HFFc6 (cell line): ENCODE measurements at places on chromosomes 2 and 18.
A peak's percentile ranks its signal among the peaks of the same experiment; 100 is the strongest.

DNA sequence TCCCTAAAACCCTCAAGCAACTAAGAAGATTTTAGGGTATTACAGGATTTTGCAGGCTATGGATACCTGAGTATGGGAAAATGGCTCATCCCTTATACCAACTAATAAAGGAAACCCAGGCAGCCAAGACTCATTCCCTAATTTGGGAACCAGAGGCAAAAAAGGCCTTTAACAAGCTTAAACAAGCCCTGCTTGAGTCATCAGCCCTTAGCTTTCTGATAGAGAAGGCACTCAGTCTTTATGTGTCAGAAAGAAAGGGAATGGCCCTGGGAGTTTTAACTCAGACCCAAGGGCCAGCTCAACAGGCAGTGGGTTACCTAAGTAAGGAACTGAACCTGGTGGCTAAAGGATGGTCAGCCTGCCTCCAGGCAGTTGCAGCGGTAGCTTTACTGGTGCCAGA, 96.9 kb upstream of the RMP24 start:
- peaks cover 9% of the 10 kb centered on the region for H3K27me3 ChIP-seq
- no peaks in the 10 kb centered on the region for H3K36me3 ChIP-seq
- H3K27ac ChIP-seq: no peak overlapping the region
- peak; percentile 19 for DNase-seq
- H3K4me3 ChIP-seq: no peak overlapping the region

DNA sequence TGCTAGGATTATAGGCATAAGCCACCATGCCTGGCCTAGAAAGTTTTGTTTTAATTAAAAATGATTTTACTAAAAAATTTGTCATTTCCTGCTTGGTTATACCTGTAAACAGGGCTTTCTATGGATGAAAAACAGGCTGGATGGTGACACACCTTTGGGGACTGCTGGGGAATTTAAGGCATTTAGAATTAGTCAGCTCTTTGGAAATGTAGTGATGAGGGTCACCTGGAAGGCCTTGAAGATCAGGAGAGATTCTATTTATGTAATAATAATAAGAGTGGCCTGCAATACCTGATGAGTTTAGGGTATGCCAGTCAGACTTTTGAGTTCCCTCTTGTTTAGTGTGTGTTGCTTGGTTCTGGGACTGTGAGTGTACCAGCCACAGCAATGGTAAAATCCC, 51.1 kb downstream of the RALBP1 start:
- H3K36me3 ChIP-seq: peaks cover 80% of the 10 kb centered on the region
- H3K27me3 ChIP-seq: no peaks in the 10 kb centered on the region
- no peak for DNase-seq
- no peak overlapping the region for H3K27ac ChIP-seq
- no peak overlapping the region for H3K4me3 ChIP-seq
- peaks cover 18% of the 10 kb centered on the region for H3K4me1 ChIP-seq

DNA sequence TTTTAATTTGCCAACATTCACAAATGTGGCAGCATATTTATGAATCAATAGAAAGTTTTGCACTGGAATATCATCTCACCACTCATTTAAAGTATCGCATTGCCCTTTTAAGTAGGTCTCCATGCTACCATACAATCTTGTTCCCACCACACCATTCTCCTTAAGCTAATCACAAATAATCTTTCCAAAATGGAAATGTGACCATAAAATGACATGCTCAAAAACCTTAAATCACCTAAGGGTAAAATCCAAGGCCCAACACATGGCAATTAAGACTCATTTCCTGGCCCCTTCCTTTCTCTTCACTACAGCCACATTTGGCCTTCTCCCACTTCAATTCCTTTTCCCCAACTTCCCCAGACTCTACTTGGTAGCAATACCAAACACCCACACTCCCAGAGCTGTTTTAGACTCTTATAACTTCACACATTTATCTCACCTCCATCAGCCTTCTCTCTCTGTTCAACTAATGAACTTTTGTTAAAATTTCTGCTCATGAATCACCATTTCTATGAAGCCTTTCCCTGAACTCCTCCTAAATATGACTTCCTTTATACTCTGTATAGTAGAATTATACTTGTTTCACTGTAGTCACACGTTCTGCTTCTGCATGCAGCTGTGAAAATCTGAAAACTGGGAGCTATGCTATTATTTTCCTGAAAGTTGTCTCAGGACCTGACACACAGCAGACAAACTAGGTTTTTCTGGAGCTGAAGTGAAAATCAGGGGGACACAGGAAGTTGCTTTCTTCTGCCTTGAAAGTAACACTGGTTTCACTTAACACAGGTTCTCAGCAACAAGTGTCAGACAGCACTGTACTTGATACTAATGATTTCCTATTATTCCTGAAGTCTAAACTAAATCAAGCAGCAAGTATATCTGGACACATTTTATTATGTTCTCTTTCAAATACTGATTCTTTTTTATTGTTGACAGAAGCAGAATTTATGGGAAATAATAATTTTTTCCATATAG, 303.9 kb downstream of the ZEB2 start:
- DNase-seq: no peak
- peak overlapping the region; percentile 11; the same call in 1 of the 2 replicates for H3K27ac ChIP-seq
- no peaks in the 10 kb centered on the region for H3K36me3 ChIP-seq
- H3K4me1 ChIP-seq: peaks cover 20% of the 10 kb centered on the region
- H3K27me3 ChIP-seq: no peaks in the 10 kb centered on the region
- no peak overlapping the region for H3K4me3 ChIP-seq

- H3K4me3 ChIP-seq: no peak overlapping the region
- H3K27ac ChIP-seq: no peak overlapping the region
- no peak for DNase-seq
These were observed 21.4 kb upstream of the GREB1 start for GRCh38 chr2:11512431-11512830.

DNA sequence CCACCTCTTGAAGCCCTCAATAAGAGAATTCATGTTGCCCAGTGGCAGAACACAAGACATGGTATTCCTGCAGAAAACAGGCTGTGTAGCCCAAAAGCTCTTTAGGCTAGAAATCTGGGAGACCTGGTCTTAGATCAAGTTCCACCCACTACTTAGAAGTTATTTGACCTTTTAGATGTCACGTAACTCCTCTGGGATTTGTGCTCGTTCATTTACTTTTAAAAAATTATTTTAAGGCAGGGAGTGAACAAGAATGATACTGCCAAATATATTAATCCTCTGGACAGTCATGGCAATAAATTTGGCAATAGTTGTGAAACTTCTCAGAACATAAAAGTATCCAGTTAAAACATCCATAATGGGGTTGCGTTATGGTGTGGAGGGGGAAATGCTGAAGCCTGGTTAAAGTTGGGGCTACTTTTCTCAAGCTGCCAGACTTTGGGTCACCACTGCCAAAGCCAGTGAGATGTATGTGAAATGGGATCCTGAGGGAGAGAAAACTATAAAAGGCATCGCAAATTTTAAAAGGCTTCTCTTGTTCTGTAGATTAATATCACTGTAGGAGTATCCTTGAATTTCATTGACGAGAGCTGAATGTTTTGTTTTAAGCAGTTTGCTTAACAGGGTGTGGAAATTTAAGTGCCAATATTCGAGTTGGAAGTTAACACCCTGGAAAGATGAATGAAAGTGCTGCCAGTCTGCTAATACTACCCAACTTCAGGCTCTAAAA, 15.8 kb downstream of the DAPL1 start:
- H3K36me3 ChIP-seq: no peaks in the 10 kb centered on the region
- no peaks in the 10 kb centered on the region for H3K4me1 ChIP-seq
- H3K4me3 ChIP-seq: no peak overlapping the region
- no peak for DNase-seq
- peaks cover 42% of the 10 kb centered on the region for H3K27me3 ChIP-seq

DNA sequence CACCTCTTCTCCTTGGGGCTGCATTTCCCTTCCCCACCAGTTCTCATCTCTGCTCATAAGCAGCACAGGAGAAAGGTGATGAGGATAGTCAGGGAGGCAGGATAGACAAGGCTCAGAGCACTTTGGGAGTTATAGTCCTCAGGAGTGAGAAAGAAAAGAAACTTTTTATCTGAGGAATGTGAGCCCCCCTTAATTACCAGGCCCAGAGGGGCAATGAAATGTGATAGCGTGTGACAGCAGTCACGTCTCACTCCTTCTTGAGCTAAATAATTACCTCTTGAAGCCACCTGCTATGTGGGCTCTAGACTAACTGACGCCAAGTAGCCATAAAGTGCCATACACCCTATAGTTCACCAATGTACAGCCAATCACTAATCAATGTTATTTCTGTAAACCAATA, 105.8 kb downstream of the SPP2 start:
- no peak overlapping the region for H3K4me3 ChIP-seq
- peaks cover 19% of the 10 kb centered on the region for H3K36me3 ChIP-seq
- H3K4me1 ChIP-seq: peaks cover 8% of the 10 kb centered on the region
- no peak overlapping the region for H3K27ac ChIP-seq
- DNase-seq: no peak
- H3K27me3 ChIP-seq: peaks cover 10% of the 10 kb centered on the region

DNA sequence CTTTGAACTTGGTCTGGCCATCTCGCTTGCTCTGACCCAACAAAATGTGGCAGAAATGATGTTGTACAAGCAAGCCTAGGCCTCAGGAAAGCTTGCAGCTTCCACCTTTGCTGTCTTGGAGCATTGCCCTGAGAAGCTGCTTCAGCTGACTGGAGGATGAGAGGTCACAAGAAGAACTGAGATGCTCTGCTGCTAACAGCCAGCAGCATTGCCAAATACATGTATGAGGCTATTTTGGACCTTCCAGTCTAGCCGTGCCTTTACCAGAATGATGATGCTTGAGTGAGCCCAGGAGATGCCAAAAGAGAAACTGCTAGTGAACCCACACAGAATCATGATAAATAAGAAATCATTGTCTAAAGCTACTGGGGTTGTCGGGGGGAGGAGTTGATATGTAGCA, 13.2 kb upstream of the ITGAV start:
- H3K27me3 ChIP-seq: no peaks in the 10 kb centered on the region; the same call in 1 of the 2 replicates
- H3K4me1 ChIP-seq: peaks cover 27% of the 10 kb centered on the region
- H3K4me3 ChIP-seq: no peak overlapping the region
- H3K27ac ChIP-seq: no peak overlapping the region; the same call in 1 of the 2 replicates

DNA sequence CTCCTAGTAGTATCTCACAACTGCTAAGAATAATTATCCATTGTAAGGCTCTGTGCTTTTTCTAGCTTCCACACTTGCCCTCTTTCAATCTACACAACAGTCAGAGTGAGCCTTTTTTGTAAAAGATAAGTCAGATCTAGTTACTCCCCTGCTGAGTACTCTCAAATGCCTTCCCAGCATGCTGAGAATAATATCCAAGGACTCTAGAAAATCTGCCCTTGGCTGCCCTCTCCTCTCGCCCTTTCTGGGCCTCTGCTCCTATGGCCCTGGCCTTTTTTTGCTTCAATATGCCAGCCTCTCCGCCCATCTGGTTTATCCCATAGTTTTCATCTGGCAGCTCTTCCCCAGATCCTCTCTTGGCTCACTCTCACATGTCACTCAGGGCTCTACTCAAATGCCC, 455.9 kb upstream of the UBE2E3 start:
- H3K27ac ChIP-seq: peak overlapping the region; percentile 96
- peaks cover 56% of the 10 kb centered on the region for H3K4me1 ChIP-seq
- H3K4me3 ChIP-seq: peak overlapping the region; percentile 76
- peaks cover 9% of the 10 kb centered on the region for H3K36me3 ChIP-seq

- peaks cover 51% of the 10 kb centered on the region for H3K4me1 ChIP-seq
- H3K27me3 ChIP-seq: peaks cover 5% of the 10 kb centered on the region; the same call in 1 of the 2 replicates
- peak; percentile 65 for DNase-seq
- H3K27ac ChIP-seq: peak overlapping the region; percentile 80
These were observed 402.0 kb downstream of the ALK start for GRCh38 chr2:29519338-29519925.

GRCh38 chr2:953975-954686, 3.5 kb downstream of the SNTG2 start:
- H3K4me3 ChIP-seq: no peak overlapping the region
- H3K4me1 ChIP-seq: peaks cover 7% of the 10 kb centered on the region
- H3K36me3 ChIP-seq: no peaks in the 10 kb centered on the region
- H3K27me3 ChIP-seq: peaks cover 10% of the 10 kb centered on the region

GRCh38 chr18:51151185-51151567, 46.3 kb downstream of the MEX3C start:
- DNase-seq: no peak
- H3K27me3 ChIP-seq: peaks cover 7% of the 10 kb centered on the region
- H3K36me3 ChIP-seq: no peaks in the 10 kb centered on the region
- peaks cover 9% of the 10 kb centered on the region; the same call in 1 of the 2 replicates for H3K4me1 ChIP-seq
- no peak overlapping the region for H3K27ac ChIP-seq

- no peak for DNase-seq
- no peak overlapping the region for H3K4me3 ChIP-seq
- H3K27me3 ChIP-seq: peaks cover 3% of the 10 kb centered on the region; the same call in 1 of the 2 replicates
- H3K27ac ChIP-seq: no peak overlapping the region
These were observed 50.6 kb downstream of the MSH6 start for GRCh38 chr2:47833516-47833968.

DNA sequence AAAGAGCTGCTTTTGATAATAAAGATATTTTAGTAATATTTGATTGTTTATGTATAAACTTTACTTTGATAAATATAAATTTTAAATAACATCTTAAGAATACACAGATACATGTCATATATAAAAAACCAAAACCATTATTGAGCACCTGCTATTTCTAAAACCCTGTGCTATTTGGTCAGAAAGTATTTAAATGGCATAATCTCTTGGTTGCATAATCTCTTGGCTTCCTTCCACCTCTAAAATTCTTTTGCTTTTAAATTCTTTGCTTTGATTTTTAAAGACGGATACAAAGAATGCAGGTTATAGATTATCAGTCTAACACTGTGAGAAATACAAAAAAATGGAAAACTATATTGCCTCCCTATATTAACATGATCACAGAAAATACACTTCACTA, 36.9 kb downstream of the ACMSD start:
- H3K27ac ChIP-seq: no peak overlapping the region
- no peaks in the 10 kb centered on the region for H3K4me1 ChIP-seq
- peaks cover 3% of the 10 kb centered on the region; the same call in 1 of the 2 replicates for H3K27me3 ChIP-seq
- no peak overlapping the region for H3K4me3 ChIP-seq

GRCh38 chr2:67272195-67272594, 124.9 kb upstream of the ETAA1 start:
- H3K4me1 ChIP-seq: peaks cover 51% of the 10 kb centered on the region
- H3K36me3 ChIP-seq: no peaks in the 10 kb centered on the region
- no peak overlapping the region for H3K4me3 ChIP-seq
- DNase-seq: peak; percentile 14
- H3K27me3 ChIP-seq: peaks cover 4% of the 10 kb centered on the region

DNA sequence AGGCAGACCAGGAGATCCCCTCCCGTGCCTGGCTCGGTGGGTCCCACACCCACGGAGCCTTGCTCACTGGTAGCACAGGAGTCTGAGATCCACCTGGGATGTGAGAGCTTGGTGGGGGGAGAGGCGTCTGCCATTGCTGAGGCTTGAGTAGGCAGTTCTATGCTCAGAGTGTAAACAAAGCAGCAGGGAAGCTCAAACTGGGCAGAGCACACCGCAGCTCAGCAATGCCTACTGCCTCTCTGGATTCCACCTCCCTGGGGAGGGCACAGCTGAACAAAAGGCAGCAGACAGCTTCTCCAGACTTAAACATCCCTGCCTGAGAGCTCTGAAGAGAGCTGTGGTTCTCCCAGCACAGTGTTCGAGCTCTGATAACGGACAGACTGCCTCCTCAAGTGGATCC, 85.1 kb downstream of the UGP2 start:
- no peak overlapping the region for H3K27ac ChIP-seq
- DNase-seq: no peak
- peaks cover 40% of the 10 kb centered on the region for H3K36me3 ChIP-seq
- H3K4me1 ChIP-seq: no peaks in the 10 kb centered on the region
- H3K27me3 ChIP-seq: no peaks in the 10 kb centered on the region; the same call in 1 of the 2 replicates
- H3K4me3 ChIP-seq: no peak overlapping the region
